ENCODE measurements at places on chromosomes 2 and 18.
A peak's percentile ranks its signal among the peaks of the same experiment; 100 is the strongest.

- DNase-seq: no peak
These were observed 237.3 kb downstream of the DCDC2C start for GRCh38 chr2:3940661-3941060.

DNA sequence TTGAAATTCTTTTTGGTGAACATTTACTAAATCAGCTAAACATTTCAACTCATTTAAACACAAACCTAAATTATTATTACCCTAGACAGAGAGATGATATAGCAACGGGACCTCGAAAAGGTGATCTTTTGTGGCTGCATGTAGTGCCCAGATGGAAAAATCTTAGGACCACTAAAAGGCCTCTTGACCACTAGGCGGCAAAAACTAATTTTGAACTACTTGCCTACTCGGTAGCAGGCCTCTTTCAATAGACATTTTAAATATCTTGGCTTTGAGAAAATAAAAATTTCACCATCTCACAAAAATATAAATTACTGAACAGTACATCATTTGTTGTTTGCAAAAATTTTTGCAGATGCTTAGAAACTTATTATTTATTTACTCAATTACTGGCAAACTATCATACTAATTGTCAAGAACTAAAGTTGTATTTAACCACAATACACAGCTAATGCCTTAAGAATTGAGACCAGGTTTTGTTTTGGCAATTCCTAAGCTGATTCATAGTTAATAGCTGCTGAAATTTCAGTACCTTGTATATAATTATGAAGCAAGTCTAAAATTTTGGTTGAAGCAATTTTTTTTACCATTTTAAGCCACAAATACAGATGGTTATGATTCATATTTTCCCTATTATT is 9.4 kb downstream of the COL3A1 start:
- peak; percentile 93 for DNase-seq

GRCh38 chr2:195319112-195319460 is 337.9 kb upstream of the SLC39A10 start:
- peak; percentile 68 for DNase-seq

- DNase-seq: no peak
These were observed 73.5 kb downstream of the MDH1 start for GRCh38 chr2:63662028-63662804.

GRCh38 chr2:217555081-217555876 is 447.5 kb downstream of the TNS1 start:
- DNase-seq: no peak

DNA sequence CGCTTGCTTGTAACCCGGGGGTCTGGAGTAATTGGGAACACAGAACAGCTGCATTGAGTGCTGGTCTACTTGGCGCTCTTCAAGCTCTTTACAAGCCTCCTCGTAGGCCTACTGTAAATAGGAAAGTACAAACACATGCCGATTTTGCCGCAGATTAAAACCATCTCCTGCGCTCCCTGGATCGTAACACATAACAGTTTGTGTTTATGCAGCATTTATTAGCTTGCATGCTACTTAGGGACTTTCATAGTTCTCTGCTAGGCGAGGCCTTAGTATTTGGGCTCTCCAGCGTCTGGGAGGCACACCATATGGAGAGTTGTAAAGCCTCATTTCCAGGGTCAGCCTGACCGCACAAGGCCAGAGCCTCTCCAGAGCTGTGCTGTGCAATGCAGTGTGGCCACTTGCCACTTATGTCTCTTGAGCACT is 84.0 kb upstream of the HAAO start:
- no peak for DNase-seq

GRCh38 chr2:77823028-77823427 is 300.9 kb upstream of the LRRTM4 start:
- DNase-seq: no peak

DNA sequence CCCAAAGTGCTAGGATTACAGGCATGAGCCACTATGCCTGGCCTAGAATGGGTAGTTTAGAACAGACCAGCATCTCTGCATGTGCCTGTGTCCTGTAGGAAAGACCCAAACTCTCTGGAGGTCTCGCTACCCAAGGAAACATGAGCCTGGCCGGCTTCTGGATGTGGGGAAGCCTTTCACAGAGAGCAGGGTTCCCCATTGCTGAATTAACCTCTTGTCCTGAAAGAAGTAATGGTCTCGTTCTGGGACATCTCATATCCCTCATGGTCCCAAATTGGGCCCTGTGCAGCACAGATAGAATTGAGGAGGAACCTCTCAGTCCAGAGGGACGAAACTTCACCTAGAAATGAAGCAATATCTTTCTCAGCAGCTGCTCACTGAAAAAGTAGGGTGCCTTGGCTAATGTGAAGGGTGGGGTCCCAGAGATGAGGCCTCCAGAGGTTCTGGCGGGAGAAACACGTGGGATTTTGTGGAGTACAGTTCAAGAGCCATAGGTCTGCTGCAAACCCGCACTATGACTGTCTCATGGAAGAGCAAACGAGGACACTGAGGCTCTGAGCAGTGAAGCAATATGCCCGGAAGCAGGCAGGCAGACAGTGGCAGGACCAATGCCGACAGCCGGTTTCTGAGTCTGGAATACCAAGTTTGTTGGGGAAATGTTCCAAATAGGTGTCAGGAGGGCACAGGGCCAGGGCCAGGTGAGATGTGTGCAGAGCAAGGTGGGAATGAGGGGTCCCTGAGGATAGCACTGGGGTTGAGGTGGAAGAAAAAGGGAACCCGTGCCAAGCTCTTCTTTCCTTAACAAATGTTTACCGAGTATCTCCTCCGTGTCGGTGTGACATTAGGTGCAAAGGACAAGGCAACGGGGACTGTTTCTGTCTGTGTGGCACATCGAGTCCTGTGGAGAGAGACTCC is 121.0 kb upstream of the TWIST2 start:
- DNase-seq: no peak

DNA sequence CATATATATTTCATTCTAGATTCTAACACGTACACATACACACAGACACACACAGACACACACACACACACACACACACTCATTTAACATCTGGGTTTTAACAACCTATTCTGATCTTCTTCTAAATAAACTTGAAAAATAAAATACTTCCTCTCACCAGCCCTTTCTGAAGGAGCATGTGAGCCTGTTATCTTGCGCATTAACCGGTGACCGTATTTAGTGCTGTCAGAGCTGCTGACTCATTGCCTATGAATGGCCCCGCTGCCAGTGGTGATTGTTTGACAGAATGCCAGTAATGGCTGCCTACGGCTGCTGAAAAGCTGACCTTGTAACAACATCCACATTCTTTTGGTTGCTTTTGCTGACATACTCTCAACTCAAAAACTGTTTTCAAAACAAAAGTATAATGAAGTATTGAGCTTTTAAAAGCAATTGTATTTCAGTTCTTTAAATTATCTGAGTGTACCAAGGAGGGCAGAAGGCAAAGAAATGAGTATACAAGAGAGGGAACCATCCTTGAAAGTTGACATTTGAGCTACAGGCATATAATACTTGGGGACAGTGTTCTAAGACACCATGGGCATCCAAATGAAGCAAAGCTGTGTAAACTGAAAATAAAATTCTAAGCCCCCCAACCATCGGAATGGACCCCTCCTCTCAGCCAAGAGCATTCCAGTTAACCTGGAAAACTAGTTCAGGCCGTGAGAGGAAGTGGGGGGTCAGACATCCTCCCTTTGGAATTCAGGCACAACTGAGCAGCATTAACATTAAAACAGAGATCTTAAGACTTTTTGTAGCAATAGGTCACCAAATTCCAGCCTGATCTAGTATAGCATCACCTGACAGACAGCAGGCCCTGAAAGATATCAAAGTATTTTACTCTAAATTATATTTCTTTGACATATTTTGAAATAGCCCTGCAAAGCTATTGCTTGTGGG is 50.2 kb upstream of the DTNA start:
- peak; percentile 98 for DNase-seq

DNA sequence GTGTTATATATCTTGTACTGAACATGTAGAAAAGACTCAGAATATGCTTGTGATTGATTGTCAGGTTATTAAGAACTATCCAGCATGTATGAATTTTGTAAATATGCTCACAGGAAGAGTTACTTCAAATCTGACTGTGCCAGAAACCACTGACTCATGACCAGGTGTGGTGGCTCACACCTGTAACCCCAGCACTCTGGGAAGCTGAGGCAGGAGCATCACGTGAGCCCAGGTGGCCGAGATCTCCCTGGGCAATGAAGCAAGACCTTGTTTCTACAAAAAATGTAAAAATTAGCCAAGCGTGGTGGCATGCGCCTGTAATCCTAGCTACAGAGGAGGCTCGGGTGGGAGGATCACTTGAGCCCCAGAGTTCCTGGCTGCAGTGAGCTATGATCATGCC is 126.6 kb downstream of the COMMD1 start:
- no peak for DNase-seq

GRCh38 chr2:174682007-174682577 is 82.2 kb downstream of the CHRNA1 start:
- DNase-seq: no peak

DNA sequence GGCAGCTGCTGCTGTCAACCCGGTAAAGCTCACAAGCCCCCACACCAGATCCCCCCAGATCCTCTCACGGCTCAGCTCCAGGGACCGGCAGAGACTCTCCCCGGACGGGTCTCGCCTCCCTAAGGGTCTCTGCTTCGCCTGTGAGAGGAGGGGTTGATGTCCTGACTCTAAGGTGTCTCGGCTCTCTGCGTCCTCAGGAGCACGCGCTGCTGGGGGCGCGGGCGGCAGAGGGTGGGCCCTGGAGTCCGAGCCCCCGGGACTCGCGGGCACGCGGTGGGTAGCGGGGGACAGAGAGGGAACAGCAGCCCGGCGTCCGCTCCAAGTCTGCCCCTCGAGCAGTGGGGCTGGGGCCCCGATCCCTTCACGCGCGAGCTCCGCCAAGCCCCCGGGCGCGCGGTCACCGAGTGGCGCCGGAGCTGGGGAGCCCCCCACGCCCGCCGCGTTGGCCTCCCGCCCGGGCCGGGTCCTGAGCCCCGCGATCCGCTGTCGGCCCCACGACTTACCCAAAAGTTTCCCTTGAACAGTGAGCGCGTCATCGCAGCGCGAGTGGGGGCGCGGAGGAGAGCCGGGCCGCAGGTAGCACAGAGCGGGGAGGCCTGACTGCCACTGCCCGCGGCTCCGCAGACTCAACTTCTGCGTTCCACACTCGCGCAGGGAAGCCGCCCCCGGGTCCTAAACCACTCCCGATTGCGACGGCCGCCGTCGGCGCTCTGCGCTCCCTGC is at the start of gene PSTPIP2:
Gene PSTPIP2 (minus strand): TSS at position 608 of the 723 bp plus-strand sequence. CDS start 72 bp downstream, at position 536.
- peak; percentile 68 for DNase-seq

GRCh38 chr2:197292619-197293018 is 18.0 kb downstream of the ANKRD44 start:
- no peak for DNase-seq

DNA sequence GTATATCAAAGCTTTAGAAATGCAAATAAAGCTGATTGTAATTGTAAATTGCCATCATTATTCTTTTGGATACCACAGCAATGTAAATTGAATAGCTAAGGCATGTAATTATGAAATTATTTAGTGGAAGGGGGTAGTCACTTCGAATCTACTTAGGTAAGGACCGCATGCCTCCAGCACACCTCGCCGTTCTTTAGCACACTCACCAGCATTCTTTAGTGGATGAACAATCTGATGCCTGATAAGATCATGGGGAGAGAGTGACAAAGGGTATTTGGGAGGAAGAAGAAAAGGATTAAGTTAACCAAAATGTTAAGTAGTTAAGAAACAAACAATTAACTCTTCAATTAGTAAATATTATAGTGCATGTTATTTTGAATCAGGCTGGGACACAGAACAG is 46.4 kb upstream of the DSC1 start:
- peak; percentile 35 for DNase-seq

GRCh38 chr2:96320728-96321622 is 4.1 kb upstream of the ITPRIPL1 start:
- DNase-seq: no peak

DNA sequence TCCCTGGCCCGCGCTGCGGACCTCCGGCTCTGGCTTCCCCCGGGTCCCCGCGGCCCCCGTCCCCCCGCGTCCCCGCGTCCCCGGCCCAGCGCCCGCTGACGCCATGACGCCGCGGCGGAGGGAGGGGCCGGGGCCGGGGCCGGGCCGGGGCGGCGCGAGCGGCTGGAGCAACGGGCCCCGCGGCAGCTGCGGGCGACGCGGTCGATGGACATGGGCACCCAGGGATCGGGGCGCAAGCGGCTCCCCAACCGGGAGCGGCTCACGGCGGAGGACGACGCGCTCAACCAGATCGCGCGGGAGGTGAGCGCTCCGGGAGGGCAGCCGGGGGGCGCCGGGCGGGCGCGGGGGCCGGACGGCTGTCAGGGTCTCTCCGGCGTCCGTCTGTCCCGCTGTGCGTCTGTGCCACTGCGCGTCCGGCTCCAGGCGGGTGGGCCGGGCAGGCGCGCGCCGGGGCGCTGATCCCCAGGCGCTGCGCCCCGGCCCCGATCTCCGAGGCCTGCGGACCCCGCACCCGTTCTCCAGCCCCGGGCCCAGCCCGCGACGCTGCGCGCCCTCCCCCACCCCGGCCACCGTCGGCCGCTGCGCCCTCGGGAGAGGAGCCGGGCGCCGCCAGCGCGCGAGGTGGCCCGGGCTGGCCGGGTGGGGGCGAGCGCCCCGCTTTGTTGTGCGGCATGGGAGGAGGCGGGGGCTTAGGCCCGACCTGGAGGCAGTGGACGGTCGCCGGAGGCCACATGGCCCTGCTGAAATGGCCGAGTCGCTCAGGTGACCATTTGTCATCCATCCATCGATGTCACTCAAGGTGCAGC is at the start of gene LRRFIP1:
Gene LRRFIP1 (plus strand): TSS at position 147 of the 806 bp plus-strand sequence. CDS start 58 bp downstream, at position 205.
- DNase-seq: no peak

DNA sequence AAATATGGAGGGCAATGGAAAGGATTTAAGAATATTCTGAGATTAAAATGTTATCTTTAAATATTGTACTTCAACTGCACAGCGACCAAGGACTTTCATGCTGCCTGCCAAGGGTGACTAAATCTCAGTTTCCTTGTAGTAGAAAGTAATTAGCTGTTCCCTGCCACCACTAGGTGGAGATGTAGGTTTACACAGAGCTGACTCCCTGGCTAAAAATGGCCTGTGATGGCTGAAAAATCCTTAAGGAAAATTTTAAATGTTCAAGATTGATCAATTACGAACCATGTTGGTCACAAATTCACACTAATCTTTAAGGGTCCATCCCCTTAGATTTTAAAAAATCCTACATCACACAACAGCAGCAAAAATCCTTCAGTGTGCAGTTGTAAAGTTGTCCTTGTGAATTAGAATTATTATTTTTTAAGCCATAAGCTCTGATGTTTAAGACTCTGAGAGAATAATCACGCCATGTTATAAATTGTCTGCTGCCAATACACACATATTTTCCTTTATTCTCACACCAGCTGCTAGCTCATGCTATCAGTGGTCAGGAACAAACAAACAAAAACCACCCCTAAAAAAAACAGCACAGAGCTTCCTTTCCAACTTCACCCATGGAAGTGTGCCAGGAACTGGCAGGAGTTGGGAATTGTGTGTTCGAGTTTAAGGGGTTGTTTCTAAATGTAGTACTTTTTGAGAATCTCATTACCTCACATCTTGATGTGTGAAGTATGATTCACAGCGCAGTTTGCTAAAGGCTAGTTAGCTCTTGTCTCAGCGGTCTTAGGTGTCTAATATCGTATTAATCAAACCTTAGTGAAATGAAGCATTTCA is 399.8 kb downstream of the TMEM182 start:
- DNase-seq: peak; percentile 57

GRCh38 chr2:27379383-27379835 is 1.1 kb downstream of the ZNF513 start:
- DNase-seq: no peak
